ENCODE measurements at places on chromosomes 1 and 21.

- DNase-seq: no peak
These were observed 6.0 kb downstream of the PIK3CD start for GRCh38 chr1:9657521-9658032.

DNA sequence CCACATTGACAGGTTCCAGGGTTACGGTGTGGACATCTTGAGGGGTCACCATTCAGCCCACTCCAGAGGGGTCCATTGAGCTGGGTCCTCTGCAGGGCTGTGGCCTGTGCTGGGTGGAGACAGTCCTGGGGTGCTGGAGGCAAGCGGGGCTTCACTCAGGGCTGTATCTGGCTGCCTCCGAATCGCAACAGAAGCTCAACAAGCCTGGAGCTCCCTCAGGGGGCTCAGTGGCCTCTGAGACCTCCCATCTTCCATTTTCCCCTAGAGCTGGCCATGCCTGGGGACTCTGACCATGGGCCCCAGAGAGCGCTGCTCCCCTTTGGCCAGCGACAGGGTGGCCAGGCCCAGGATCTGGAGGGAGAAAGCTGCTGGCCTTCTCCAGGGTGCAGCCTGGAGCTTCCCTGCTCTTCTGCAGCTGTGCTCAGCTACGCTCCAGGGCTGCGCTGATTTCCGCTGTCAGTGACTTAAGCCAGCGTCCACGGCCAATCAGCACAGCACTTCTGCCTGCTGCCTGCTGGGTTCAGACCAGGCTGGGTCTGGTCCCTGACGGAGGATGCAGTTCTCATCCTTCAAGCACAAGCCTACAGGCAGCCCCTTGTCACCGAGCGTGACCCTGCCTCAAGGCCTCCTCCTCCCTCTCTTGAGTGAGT lies 45.0 kb upstream of the ADARB1 start:
- DNase-seq: no peak

DNA sequence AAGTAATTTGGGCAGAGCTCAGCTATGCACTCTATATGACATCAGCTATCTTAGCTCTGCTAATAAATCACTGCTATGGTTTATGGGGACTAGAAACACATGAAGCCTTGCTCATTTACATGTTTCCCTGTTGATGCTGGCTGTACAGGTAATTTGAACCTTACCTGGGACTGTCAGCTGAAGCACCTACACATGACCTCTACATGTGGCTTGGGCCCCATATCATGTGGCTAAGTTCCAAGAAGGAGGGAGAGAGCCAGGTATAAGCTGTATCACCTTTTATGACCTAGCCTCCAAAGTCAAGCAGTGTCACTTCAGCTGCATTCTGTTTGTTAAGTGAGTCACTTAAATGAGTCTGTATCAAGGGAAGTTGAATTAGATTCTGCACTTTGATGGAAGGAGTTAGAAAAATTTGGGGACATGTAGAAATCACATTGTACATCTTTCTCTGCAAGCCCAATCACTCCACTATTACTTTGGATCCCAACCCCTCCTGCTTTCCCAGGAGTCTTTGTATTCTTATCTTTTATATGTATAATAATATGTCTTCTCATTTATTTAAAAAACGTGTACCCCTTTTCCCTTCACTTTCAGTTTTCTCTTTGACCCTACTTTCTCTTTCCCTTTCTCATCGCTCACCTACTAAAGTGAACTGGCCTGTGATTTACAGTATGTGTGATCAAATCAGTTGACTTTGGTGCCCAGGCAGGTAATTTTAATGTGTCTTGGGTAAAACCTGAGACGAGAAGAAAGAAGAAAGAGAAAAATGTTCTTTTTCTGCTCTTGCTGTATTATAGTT lies 53.4 kb upstream of the PRKACB start:
- no peak for DNase-seq

DNA sequence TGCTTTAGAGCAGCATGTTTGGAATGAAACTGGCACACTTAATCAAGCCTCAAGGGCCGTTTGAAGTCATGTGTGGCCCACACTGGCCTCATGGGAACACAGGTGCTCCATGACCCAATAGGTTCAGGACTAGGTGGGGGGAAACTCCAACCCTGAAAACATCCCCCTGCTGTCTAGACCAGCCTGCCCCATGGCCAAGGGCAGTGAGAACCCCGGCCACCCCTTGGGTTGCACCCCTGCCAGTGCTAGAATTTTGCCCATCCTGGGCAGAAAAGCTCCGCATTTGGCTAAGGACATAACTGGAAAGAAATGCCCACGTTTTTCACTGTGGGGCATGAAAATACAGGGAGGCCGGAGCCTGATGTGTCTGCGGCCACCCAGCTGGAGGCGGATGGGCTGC lies 6.1 kb upstream of the PTGER3 start:
- no peak for DNase-seq

DNA sequence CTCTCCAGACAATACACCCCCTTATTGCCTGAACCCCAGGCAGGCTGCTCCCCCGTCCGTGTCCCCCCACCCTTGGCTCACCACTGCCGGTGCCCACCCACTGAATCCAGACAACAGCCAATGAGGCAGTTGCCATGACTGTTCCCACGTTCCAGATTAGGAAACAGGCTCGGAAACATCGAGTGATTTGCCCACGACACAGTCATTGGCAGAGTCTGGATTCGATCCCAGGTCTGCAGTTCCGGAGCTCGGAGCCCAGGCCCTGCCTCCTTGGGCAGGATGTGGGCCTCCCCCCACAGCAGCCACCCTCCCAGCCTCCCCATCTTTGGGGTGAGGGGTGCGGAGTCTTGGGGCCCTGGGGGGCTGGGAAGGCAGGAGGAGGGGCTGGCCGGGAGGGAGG lies 20.3 kb upstream of the CLSTN1 start:
- no peak for DNase-seq

DNA sequence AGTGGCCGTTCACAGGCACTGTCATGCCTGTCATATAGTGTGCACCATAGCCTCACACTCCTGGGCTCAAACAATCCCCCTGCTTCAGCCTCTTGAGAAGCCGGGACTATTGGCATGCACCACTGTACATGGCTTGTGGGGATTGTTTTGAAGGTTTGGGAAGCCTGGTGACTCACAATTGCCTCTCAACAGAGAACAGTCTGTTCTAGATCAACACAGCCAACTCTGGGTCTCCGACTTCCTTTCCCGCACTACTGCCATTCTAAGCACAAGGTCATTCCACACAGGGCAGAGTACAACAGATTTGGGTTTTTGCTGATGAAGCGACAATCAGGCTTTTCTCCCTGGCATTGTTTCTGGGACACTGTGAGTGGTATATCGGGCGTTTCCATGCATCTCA lies 15.5 kb upstream of the AHCTF1 start:
- no peak for DNase-seq

- no peak for DNase-seq
These were observed 3.7 kb downstream of the PGBD5 start for GRCh38 chr1:230422221-230422981.

DNA sequence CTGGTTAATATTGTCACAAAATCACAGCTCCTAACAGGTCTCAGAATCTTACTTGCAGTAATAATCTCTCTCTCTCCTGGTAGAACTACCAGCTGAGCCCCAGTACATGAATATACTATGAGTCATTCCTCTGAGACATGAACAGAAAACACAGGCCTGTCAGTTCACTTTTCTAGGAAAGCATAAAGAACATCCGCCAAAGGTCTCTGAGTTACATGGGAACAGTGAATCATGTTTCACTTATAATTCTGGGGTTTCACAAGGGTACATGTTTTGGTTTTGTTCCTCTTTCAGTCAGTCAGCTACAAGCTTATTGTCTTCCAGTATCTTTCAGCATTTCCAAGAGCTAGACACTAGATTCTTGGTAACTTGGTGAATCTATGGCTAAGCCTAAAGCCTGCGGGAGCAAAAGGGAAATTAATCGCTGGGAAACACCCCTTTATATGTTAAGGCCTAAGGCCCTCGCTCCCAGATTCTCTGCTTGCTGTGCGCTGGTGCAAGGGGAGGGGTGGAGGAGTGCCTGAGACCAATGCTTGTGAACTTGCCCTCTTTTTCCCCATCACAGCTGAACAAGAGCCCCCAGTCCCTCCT lies 31.7 kb downstream of the IFNGR2 start:
- no peak for DNase-seq

DNA sequence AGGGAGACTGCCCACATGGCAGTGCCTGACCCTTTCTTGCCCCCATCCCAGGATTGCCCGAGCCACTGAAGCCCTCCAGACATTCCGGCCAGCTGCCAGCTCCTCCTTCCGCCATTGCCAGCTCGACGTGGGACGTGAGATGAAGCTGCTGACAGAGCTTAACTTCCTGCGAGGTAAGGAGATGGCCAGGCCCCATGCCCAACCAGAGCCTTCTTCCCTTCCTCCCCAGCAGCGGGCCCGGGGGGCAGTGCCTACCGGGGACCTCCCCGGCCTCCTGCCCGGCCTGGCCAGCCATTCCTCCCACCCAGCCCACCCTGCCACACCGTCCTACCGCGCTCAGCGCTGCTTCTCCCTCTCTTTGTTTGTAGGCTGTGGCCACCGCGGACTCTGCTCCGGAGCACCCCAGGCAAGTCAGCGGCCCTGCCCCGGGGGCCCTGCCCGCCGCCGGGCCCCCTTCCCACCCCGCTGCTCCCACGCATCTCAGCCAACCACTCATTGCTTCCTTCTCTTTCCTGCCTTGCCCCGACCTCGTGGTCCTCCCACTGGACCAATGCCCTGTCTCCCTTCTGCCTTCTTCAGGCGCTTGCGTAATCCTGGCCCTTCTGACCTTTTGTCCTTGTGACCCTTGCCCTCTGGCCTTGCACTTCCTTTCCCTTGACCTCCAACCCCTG lies 4.9 kb downstream of the TRIM46 start:
- no peak for DNase-seq

DNA sequence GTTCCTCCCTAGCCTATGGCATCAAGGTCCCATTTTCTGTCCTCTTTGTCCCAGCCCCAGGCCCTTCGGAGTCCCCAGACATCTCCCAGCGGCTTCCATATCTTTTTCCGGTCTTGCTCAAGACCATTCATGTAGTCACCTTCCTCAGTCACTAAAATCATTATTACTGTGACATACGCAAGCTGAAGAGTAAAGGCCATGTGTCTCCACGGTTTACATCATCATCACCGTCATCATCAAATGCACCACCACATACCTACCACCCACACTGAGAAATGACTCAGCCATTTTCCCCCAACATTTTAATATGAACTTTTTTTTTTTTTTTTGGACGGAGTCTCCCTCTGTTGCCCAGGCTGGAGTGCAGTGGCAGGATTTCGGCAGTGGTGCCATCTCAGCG lies 43.4 kb downstream of the FHAD1 start:
- DNase-seq: no peak

- peak; percentile 67 for DNase-seq
These were observed 65.1 kb downstream of the GADD45A start for GRCh38 chr1:67749844-67750690.

GRCh38 chr1:233561708-233562426 lies 52.0 kb upstream of the KCNK1 start:
- no peak for DNase-seq

GRCh38 chr21:9758888-9759287 lies 762.5 kb upstream of the TPTE start:
- no peak for DNase-seq

- peak; percentile 68 for DNase-seq
These were observed at the start of gene B4GALT2 for GRCh38 chr1:43978551-43979260. TSS of gene B4GALT2 (plus strand) at chr1:43979210. CDS start at chr1:43981161, 1,951 bp downstream.

DNA sequence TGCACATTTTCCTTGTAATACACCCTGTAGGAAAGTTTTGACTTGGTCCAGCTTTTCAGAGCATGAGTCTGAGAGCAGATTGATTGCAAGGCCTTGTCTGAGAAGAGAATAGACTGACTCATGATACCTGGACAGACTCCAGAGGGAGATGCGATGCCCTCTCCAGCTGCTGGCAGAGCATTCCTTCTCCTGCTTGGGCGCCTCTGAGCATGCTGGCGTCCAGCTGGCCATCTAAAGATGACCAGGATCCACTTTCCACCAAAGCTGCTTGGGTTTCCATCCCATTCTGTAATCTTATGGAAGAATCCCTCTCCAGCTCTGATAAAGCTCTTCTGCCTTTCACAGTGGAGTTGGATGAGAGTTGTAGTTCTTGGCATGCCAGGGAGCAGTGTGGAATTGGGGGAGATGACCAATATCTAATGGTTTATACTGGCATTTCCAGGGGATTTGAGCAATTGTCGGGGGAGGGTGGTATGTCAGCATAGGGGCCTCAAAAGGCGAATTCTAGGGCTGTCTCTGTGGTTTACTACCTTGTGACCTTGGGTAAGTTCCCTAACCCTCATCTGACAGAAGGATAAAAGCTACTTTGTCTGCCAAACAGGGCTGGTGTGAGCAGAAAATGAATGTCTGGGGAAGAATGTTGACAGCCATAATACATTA lies 19.5 kb downstream of the SZRD1 start:
- no peak for DNase-seq

GRCh38 chr1:53365437-53366063 lies 37.7 kb upstream of the LRP8 start:
- no peak for DNase-seq

DNA sequence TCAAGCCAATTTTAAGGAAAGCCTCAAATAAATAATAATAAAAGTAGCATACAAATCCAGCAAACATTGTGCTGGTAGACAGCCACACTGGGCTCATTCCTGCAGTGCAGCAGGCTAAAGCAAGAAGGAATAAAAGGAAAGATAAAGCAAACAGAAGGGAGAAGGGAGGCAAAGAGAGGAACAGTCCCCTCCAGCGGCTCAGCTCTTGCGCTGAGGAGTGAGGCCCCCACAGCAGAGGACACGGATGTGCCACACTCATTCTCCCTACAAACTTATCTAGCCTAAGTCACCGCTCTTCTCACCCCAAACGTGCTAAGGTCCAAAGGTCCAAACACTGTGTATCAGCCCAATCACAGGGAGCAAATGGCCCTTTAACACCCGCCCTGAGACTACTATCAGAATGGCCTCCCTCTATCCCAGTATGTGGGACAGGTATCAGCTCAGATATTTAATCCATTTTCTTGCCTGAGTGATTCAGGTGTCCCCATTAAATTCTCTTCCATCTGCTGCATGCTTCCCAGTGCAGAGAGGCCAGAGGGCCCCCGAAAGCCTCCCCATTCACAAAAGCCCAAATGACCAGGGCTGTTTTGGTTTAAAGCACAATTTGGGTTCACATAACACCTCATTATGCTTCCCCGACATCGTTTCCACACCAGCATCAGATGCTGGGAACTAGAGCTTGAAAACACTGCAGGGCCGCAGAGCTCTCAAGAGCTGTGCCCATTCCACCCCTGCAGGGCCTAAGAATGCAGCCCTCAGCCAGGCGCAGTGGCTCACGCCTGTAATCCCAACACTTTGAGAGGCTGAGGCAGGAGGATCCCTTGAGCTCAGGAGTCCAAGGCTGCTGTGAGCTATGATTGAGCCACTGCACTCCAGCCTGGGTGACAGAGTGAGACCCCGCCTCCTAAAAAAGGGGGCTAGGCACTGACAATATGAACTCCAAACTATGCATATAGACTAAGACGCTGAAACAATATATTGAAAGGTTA lies 17.8 kb downstream of the CAPZB start:
- DNase-seq: no peak
